C1 segment of cervical spinal cord (tissue), 14 donors: ENCODE measurements at places on chromosomes 7 and 10.

GRCh38 chr7:127158659-127159058 lies 94.1 kb downstream of the GRM8 start:
- DNase-seq, result no peak

DNA sequence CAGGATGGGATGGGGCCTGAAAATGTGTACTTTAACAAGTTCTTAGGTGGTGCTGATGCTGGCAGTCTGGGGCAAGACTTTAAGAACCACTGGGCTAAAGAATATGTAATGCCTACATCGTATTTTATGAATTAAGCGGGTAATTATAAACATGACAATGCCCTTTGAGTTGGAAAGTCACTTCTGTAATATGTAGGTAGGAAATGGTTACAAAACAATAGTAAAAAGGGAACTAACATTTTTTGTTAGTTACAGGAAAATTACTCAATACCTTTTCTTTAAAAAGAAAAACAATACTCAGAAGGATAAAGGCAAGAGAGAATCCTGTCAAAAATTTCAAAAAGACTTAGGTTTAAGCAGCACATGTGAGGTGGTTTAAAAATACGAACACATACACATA lies 48.3 kb upstream of the STEAP4 start:
- DNase-seq, result no peak

- DNase-seq, result no peak
Observed at GRCh38 chr7:127059475-127059874, 193.3 kb downstream of the GRM8 start.

DNA sequence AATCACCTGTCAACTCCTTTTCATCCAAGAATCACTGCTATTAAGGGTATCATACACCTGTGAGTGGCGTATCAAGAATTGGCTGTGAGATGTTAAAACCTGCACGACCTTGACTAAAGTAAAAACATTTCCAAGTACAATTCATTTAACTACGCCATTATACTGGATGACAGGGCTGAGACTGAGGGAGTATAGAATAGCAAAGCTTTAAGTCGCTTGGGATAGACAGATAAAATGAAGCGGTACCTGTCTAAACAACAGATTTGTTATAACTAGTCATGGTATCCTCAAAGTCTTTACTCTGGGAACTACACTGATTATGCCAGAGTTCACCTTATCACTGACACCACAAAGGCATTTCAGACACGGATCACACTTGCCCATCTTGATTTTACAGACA lies 366.1 kb upstream of the LRRN3 start:
- DNase-seq, result no peak

- DNase-seq, result no peak
Observed at GRCh38 chr10:104329735-104330134, 8.5 kb downstream of the ITPRIP start.

DNA sequence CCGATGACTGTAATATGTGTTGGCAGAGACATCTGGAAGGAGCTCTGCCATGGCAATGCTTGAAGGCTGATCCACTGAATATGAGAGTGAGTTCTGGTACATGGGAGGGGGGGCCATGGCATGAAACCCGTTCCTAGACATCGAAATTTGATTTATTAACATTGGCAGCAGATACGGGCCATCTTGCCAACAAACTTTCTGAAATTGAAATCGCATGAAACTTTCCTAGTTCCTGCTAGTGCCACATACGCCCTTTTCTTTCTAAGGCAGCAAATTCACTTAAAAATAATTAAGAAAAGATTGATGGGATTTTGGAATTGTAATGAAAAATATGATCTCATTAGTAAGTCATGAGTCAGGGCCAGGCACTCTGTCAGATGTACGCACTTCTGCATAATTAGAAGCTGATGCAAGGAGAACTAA lies 91.8 kb upstream of the KMT2C start:
- no peak for DNase-seq

GRCh38 chr10:109928475-109928891 lies 5.2 kb upstream of the XPNPEP1 start:
- DNase-seq, result no peak

DNA sequence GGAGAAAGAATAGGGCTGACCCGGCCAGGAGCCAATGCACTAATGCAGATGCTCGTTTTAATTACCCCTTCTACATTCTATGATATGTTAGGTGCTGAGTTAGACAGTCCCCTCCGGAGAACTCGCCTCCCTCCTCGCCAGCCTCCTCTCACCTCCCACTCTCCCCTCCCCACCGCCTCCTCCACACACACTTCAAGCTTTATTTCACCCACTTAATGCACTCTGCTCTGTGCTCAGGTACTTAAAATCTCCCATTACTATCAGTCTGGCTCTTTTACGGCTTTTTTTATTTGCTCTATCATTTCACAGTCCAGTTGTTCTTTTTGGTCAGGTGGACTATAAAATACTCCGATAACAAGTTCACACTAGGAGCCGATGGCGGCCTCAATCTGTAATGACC lies 231.6 kb downstream of the TEX36 start:
- no peak for DNase-seq

GRCh38 chr10:79454259-79454658 lies 8.8 kb upstream of the ZCCHC24 start:
- no peak for DNase-seq

GRCh38 chr7:55272328-55272727 lies 92.8 kb upstream of the LANCL2 start:
- DNase-seq, result no peak

DNA sequence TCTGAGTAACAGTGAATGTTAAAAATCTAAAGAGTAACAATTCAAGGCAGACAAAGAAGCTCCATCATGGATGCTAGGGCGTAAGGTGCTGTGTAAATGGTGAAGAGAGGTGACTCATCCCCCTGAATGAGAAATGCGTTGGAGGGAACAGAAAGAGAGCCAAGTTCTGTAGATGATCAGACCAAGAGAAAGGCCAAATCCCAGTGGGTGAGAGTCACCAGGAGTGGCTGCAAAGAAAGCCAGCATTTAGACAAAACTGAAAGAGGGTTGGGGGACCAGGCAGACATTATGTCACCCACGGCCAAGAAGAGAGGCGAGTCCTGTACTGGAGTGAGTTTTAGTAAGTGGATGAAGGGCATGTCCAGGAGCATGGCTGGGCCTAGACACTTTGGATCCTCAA lies 153.1 kb downstream of the TRIL start:
- DNase-seq, result no peak

GRCh38 chr10:26792758-26793495 lies 67.8 kb downstream of the ABI1 start:
- DNase-seq, result no peak
